ENCODE measurements at places on chromosomes 5 and 9.

GRCh38 chr9:92377876-92378275, 26.5 kb downstream of the OGN start:
- DNase-seq: no peak

DNA sequence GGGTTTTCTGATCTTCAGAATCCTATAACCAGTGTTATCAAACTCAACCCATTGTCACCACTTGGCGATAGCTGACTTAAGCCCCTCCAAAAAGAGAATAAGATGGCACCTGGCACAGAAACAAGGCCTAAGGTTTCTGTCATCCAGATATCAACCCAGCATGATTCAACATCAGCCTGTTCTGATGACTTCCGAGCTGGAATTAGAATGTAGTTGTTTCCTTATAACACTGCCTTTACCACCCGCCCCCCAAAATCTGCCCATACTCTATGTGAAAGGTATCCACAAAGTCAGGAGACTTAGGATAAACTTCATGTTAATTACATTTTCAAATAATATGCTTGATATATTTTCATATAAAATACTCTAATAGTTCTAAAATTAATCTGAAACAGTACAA, 5.2 kb downstream of the KLF9 start:
- no peak for DNase-seq

- no peak for DNase-seq
Measured at GRCh38 chr5:56206126-56206910, 26.8 kb downstream of the ANKRD55 start.

DNA sequence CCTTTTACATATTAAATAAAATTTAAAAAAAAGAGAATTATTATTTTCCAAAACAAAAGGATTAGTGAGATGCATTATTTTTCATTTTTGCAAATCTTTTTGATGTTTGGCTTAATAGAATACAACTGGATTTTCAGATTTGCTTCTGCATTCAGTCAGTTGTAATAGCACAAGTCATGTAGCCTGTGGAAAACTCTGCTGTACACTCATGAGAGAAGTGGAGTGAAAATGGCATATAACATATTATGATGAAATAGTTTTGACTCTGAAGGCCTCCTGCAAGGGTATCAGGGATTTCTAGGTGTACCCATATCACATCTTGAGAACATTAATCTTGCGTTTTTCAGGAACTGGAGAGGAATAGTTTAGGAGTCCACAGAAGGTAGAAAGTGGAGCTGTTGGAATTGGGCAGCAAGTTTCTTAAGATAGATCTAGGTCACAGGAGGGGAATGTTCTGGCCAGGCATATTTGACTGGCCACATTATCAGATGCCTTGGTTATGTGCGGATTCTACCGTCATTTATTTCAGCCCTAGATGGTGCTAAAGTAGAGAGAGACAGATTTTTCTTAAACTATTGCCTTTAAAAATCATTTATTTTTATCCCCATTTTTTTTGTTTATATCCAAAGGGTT, 16.4 kb downstream of the LNPEP start:
- no peak for DNase-seq

DNA sequence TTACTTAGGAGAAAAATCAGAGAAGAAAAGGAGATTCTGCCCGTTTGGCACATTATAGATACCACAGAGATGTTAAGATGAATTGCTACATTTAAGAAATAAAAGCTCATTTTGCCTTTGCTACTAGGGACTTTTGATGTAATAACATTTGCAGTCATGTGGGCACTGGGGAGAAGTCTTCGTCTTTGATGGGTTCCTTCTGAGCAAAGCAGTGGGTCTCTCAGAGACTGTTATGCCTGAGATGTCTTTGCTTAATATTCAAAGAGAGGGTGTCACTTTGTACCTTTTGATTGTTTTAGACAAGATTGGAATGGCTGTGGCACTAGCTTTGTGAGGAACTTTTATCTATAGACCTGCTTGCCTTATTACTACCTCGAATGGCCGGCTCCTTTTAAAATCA, 25.0 kb downstream of the SLC25A25 start:
- no peak for DNase-seq
